ENCODE measurements at places on chromosomes 16 and 17.
A peak's percentile ranks its signal among the peaks of the same experiment; 100 is the strongest.

DNA sequence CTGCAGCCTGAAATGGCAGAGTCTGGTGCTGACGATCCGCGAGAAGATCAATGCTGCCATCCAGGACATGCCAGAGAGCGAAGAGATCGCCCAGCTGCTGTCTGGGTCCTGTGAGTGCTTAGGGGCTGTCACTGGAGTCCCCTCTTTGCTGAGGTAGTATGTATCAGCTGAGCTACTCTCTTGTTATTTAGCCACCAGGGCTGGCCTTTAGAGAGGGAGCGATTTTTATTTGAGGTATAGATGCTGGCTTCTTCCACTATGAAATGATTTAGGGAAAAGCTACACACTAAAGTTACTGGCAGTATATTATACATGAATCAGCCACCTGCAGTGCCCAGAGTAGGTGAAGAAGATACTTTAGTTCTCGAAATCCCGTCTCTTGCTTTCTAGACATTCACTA lies 2.6 kb downstream of the CDK5RAP3 start:
- no peak for DNase-seq

DNA sequence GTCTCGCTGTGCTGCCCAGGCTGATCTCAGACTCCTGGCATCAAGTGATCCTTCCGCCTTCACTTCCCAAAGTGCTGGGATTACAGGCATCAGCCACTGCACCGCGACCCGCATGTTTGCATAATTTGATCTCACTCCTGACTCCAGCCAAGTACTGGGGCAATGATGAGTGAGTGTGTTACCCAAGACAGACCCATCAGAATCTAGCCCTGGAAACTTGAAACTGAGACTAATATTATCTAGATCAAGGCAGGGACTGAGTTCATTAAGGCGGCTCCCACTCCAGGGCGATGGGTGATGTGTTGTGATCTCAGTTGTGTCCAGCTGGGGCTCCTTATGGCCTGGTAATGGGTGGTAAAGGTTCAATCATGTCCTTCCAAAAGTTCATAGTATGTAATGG lies 53.4 kb downstream of the EMP2 start:
- DNase-seq = no peak

- no peak for DNase-seq
Measured at GRCh38 chr17:8708025-8708461, 36.6 kb downstream of the CCDC42 start.

GRCh38 chr16:69486724-69487123 lies 62.3 kb downstream of the CYB5B start:
- no peak for DNase-seq

- peak; percentile 52 for DNase-seq
Measured at GRCh38 chr16:89256651-89257254, 39.2 kb downstream of the ZNF778 start.

- DNase-seq = no peak
Measured at GRCh38 chr17:81961087-81961511, at the start of gene NOTUM. Gene NOTUM, minus strand, starts transcription at chr17:81961187. Its CDS starts 278 bp downstream, at chr17:81960909.

- no peak for DNase-seq
Measured at GRCh38 chr17:81084680-81085419, 49.9 kb downstream of the BAIAP2 start.

GRCh38 chr17:3802461-3803307 lies 1.7 kb upstream of the ITGAE start:
- DNase-seq = no peak

DNA sequence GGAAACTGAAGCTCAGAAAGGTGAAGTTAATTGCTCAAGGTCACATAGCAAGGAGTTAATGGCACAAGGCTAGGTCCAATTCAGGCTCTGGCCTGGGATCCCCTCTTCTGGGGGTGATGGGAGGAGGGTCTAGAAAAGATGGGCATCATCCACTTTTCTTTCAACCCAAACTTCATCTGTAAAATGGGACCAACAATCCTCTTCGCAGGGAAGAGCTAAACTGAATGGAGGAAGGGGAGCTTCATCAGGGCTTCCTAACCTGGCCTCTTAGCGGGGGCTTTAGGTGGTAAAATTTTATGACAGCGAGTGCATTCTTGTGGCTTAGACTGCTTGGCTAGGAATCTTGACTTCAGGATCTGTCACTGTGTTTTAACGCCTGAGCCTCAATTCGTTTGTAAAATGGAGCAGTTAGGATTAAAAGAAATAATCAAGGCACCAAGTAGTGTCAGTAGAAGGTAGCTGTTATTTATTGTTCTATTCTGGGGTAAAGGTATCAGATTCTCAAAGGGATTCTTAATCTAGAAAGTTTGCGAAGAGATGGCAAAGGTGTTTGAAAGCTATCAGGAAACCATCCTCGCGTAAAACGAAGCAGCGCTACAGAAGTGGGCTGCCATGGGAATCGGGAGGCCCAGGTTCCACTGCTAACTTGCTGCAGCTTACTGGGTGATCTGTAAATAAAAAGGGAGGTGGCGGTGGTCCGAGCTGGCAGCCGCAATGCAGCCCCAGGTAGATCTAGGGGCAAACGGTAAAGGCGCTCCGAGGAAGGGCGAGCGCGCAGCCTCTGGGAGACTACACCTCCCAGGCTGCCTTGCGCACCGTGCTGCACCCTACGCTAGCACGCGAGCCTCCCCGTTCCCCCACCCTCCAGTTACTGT lies 1.5 kb upstream of the SRCAP start:
- no peak for DNase-seq

DNA sequence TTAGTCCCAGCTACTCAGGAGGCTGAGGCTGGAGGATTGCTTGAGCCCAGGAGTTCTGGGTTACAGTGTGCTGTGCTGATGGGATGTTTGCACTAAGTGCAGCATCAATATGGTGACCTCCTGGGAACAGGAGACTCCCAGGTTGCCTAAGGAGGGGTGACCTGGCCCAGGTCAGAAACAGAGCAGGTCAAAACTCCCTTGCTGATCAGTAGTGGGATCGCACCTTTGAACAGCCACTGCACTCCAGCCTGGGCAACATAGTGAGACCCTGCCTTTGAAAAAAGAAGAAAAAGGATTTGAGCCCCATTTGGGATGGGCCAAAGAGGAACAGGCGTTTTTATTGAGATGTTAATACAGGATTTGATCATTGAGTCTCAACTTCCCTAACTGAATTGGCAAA lies 30.6 kb downstream of the CLUH start:
- DNase-seq = no peak

DNA sequence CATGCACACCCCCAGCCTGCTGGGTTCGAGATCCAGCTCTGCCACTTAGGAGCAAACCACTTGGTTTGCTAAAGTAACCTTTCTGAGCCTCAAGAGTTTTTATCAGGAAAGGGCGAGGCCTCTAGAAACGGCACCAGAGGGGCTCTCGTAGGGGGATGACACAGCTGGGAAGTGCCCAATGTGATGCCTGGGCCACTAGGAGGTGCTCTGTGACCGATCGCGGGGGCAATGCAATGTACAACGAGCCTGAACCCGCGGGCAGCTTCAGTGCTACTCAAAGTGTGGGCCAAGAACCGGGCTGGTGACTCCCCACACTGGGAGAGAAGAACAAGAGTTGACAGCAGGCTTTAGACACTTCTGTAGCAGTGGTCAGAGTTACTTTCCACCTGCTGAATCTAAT lies 9.4 kb downstream of the C16orf89 start:
- peak; percentile 39 for DNase-seq

DNA sequence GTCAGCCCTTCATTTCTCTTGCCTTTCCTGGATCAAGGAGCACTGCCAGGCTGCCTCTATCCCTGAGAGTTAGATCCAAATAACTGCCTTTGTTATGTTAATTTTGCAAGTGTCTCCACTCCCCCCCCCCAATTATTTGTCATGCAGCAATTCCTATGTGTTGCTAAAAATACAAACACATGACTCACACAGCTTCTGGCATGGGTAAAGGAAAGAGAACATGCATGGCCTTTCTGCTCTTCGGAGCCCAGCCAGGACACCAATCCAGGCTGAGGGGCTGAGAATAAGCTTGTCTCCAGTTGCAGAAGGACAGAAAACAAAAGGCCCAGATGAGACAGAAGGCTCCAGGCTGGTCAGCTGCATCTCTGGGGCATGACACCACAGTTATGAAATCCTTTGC lies 148.0 kb upstream of the TNRC6C start:
- no peak for DNase-seq

DNA sequence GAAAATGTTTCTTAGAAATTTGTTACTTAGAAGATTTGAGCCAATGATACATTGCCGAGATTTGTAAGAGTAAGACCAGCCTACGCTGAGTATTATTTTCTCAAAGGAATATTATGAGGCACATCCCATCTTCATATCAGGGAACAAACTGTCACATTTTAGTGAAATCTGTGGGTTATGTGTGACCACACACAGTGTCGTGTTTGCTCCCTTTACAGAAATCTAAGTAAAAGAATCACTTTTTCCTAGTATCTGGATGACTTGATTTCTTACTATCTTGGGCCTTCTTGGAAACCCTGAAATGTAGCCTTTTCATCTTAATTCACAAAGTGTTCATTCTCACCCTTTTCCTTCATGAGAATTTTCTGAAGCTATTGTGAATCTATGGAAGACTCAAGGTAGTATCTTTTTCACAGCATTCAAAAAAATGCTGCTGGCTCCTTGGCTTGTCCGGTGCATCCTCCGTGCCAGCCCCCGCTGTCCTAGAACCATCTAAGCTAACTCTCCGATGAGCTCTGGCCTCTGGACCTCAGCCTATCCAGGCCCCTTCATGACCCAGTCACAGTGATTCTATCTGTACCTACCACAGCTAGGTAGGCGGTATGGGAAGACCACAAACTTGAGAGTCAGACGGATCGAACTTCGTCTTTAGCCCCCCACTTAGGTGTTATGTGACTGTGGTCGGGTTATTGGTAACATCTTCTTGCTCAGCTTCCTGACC lies 524.3 kb downstream of the MAF start:
- DNase-seq = peak; percentile 38

GRCh38 chr17:17757391-17757791 lies 76.1 kb downstream of the RAI1 start:
- no peak for DNase-seq
